T-helper 22 cell (primary cell): ENCODE measurements at places on chromosomes 1 and 21.

DNA sequence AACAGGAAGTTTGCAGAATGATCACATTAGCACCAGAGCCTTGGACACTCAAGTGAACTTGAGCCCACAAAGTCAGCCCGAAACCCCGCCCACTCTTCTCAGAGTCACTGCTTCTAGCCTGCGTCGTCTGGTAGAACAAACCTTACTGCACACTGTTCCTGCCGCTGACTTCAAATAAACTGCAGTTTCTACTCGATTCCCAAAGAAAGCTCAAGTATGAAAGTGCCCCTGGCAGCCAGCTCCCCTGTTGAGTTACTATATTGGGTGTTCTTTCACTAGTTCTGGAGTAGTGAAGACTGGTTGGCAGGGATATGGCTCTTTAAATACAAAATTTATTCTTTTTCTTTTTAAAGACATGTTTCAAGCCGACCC lies 164.7 kb downstream of the GALNT2 start:
- no peak for DNase-seq

GRCh38 chr1:153192697-153193096 lies 10.5 kb upstream of the LELP1 start:
- no peak for DNase-seq

DNA sequence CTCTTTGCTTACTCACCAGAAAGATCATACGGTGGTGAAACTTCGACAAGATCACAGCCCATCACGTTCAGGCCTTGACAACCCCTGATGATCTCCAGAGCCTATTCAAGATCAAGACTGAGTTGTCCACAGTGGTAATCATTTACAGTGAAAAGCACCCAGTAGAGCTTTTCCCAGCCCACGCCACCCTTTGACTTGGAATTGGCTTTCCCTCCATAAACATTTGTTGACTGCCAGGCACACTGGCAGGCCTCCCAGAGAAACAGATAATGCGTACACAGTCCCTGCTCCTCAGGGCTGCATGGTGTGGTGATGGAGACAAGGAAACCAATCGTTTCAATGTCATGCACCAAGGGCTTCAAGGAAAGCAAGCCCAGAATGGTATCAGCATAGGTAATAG lies 10.1 kb downstream of the AGMAT start:
- DNase-seq = no peak

DNA sequence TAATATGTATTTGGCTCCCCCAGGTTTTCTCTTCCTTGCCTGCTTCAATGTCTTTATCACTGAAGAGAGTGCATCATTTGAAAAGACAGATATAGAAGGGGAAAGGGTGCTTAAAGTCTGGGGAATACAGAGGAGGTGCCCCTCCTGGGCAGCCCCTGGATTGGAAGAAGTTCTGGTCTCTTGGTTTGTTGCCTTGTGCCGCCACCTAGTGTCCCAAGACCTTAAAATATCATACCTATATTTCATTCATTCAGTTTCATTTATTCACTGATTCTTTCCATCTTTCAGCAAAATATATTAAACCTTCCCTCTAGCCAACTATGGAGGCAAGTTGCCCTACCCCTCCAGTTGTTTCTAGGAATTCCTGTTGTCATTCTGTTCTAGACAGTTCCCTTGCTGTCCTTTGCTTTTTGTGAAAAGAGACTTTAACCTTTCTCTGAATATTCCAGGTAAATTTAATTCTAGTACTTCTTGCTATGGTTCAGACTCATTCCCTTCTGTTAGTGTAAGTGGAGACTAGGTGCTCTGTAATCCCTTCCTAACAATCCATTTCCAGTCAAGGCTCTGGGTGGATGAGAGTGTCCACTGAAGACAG lies 56.1 kb downstream of the MEF2D start:
- no peak for DNase-seq

DNA sequence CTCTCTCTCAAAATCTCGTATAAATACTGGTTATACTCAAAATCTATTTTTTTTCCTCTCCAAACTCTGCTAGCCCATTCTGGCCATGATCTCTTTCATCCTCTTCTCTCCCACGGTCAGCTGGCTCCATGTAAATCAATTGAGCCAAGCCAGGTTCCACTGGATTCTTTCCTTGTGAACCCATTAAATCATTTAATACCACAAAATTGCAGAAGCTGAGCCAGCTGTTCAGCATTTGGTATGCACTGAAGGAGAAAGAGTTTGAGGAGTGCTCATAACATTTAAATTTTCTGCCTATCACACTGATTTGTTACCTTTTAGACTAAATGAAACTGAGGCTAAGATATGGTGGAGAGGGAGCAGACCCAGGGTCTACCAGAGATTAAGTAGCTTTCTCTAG lies 29.1 kb upstream of the TADA1 start:
- no peak for DNase-seq

DNA sequence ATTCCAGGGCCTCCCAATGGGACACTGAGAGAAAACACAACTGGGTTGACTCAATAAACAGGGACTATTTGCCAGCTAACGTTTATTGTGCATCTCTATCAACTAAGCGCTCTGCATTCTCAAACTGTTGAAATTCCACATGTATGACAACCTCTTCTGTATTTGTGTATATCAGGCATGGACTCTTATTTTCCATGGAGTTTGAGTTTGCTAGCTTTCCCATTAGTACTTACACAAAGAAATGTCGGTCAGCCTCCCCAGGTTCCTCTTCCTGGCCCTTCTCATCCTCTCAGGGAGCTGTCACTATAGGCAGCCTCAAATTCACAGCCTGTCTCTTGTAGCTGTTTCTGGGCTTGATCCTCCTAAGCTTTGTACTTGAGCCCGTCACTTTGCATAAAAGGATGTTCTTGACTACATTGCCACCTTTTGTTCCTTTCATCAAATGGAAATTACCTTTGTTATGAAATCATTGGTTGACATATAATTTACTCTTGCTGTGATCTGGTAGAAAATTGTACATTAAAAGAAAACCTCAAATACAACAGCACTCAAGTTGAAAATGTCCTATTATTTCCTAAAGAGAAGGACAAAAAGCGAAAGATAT lies 60.0 kb upstream of the NTPCR start:
- DNase-seq = no peak

GRCh38 chr21:42056468-42056867 lies 14.6 kb upstream of the UMODL1 start:
- DNase-seq = no peak

- DNase-seq = no peak
Measured at GRCh38 chr21:44391345-44392091, 38.1 kb downstream of the TRPM2 start.

- no peak for DNase-seq
Measured at GRCh38 chr21:35705237-35705887, 355.0 kb downstream of the SETD4 start.

GRCh38 chr1:206839006-206839560 lies 26.3 kb upstream of the IL20 start:
- no peak for DNase-seq

GRCh38 chr1:80171631-80172030 lies 1165.1 kb upstream of the ADGRL4 start:
- no peak for DNase-seq

- DNase-seq = no peak
Measured at GRCh38 chr1:156571261-156571852, 1.0 kb downstream of the IQGAP3 start.

- peak; percentile 58 for DNase-seq
Measured at GRCh38 chr1:42682739-42683531, 717 bp downstream of the YBX1 start.

DNA sequence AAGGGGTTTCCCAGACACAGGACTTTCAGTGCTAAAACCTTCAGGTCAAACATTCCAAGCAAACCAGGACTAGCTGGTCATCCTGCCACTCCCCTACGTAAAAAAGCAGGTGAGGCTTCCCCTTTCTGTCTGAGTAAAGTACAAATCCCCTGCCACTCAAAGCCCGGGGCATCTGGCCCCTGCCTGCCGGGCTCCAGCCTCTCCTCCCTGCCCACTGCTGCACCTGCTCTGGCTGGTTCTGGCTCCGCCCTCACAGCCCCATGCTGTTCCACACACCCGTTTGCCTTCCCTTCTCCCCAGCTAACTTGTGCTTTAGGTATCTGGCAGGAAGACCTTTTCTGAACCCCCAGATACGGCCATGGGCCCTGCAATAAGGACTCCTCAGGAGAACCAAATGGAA lies 23.3 kb upstream of the S100A7 start:
- no peak for DNase-seq

- no peak for DNase-seq
Measured at GRCh38 chr1:22778862-22779520, 68.4 kb downstream of the EPHB2 start.

DNA sequence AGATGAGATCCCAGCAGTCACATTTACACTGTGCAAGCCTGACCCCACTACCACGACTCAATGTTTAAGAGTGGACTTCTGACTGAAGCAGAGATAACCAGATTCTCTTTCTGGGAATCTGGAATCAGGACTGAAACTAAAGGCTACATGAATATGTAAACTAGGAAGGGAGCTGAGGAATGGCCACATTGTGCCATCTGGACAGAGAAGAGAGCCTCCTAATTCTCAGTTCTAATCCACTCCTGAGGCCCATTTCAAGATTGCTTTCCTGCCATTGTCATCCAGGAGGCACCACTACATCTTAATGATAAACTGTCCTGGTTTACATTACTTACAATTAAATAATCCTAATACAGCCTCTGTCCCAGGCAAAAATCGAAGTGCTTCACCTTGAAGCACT lies 6.5 kb downstream of the PAXBP1 start:
- no peak for DNase-seq

- no peak for DNase-seq
Measured at GRCh38 chr1:19325958-19326747, 14.0 kb downstream of the SLC66A1 start.

GRCh38 chr21:30216041-30216723 lies at the start of gene CLDN8:
TSS of gene CLDN8 (minus strand) at chr21:30216097. CDS start at chr21:30215925, 172 bp downstream.
- DNase-seq = no peak
